ENCODE measurements at places on chromosomes 2 and 18.

DNA sequence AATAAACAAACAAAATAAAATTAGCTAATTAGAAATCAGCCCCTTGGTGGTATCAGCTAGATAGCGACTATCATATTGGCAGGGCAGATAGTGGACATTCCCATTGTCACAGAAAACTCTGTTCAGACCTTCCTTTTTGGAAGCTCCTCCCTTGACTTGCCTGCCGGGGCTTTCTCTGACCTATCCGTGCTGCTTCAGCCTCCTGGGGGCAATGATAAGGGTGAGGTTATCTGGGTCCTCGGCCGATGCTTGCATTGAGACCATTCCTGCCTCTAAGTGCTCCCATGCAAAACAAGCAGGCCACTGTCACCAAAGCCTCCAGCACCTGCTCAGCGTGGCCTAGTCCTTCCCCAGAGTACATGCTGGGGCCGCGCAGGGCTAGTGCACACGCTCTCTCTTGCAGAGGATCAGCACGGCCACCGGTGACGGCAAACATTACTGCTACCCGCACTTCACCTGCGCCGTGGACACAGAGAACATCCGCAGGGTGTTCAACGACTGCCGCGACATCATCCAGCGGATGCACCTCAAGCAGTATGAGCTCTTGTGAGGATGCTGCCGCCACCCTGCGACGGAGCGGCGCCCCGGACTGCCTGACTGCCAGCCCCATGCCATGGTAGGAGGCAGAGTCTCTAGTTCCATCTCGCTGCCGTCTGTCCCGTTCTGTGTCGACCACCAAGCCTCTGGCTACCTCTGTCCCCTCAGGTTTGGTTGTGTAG lies 27.4 kb downstream of the MPPE1 start:
- no peak for DNase-seq

DNA sequence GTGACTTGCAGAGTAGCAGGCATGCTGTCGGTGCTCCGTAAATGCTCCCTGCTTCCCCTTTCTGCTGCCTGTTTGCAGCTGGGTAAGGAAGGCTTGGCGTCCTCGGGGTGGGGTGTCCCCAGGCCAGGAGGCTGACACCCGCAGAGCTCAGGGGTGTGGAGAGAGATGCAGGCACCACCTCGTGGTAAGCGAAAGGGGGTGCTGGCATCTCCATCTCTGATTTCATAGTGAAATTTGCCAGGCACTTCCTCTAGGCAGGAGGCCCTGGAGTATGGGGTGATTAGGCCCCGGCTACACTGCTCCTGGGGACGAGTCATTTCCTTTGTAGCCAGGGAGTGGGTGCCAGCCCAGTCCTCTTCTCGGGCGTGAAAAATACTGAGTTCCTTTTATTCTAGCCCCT lies 160.4 kb downstream of the KLHL29 start:
- DNase-seq, result no peak

DNA sequence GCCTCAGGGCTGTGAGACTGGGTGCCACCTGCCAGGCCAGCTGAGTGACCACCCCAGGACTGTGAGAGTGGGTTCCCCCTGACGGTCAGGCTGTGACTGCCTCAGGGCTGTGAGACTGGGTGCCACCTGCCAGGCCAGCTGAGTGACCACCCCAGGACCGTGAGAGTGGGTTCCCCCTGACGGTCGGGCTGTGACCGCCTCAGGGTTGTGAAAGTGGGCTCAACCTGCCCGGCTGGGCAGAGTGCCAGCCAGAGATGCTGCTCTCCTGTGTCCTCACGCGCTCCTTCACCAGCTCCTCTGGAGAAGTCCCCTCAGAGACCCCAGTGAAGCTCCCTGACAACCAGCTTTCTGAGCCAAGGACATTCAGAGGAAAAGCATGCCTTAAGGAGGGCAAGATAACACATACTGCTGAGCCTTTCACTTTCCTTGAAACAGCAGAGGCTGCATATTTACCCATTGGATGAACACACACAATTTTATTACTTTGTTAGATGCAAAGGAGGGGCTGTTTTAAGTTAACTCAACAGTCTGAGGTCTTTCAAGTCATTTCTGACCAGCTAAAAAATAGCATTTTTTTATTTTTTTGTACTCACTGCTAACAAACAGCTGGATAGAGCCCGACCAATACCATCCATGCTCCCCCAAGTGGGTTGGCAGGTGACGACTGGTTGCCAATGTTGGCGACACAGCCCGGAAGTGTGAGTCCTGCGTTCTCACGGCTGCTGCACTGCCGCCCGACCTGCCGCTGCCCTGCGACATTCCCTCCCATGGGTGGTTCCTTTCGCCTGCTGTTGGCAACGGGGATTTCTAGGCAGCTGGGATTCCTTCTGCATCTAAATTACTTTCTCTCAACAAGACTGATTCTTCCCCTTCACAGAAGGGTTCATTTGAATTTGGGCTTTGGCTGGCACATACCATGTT lies 70.7 kb downstream of the NDUFA10 start:
- DNase-seq, result no peak

DNA sequence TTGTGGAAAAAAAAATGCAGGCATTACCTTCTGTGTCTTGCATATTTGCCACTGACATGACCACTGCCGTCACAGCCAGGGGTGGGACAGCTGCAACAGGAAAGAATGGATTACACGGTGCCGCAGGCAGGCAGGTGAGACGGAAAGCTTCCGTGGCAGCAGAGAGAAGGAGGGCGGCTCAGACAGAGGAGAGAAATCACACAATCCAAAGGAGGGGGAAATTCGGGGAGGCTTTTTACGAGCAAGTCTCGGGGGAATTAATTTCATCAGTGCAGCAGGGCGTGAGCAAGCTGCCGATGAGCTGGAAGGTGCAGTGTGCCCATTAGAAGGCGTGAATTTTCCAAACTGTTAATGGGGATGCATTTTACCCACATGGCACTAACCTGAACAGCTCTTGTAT lies 234.8 kb upstream of the PXDN start:
- DNase-seq, result no peak

GRCh38 chr2:172169611-172170010 lies 66.9 kb upstream of the DLX2 start:
- DNase-seq, result no peak

DNA sequence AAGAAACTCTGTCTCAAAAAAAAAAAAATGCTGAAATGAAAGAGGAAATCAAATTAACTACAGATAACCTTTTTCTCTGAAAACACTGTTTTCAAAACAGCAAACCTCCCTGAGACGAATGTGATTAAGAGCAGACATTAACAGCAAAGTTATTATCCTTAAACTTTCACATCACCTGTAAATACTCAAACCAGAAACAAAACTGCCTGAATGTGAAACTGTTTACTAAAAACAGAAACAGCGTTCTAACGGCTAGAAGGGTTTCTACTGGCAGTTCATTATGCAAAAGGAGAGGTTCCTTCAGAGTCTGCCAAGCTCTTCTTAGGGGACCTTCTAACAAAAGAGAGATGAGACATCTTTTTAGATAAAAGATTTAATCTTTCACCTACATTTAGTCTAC lies 45.9 kb downstream of the PNO1 start:
- DNase-seq, result no peak

DNA sequence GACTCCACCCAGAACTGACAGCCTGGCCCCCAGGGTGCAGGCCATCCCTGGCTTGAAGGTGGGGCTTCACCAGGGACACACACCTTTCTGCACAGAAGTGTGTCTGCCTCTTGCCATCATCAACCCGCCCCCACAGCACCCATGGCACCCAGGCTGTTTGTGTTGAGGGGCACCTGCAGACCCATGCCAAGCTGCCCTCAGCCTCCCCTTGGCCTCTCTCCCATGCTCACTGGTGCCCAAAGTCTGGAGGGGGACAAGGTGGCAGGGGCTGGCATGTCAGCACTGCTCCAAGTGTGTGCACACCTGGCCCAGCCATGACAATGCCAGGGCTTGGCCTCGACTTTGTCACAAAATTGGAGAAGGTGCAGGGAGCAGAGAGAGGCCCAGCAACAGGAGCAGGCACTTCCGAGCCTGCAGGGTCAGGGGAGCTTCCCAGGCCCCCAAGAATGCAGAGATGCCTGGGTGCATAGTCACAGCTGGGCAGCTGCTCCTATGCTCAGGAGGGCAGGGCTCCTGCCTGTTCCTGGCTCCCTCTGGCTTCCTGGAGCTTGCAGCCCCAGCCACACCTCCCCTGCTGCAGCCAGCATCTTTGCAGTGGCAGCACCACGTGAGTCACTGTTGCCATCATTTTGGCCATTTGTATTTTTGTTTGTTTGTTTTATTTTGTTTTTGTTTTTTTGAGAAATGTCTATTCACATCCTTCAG lies 280.6 kb upstream of the UBE2E3 start:
- no peak for DNase-seq

GRCh38 chr2:160418853-160419252 lies 74.8 kb downstream of the RBMS1 start:
- DNase-seq, result no peak

- no peak for DNase-seq
Observed at GRCh38 chr2:202052235-202052634, 18.6 kb downstream of the FZD7 start.

GRCh38 chr2:240528406-240529040 lies 29.3 kb downstream of the ANKMY1 start:
- no peak for DNase-seq

GRCh38 chr2:118179445-118179844 lies 91.2 kb downstream of the INSIG2 start:
- DNase-seq, result no peak
